Activated CD8-positive, alpha-beta memory T cell treated with anti-CD3 and anti-CD28 coated beads for 1 hour (primary cell): ENCODE measurements at places on chromosomes 5 and 9.

GRCh38 chr5:58022055-58022454, 437.8 kb downstream of the PLK2 start:
- DNase-seq: no peak

GRCh38 chr9:100525563-100525962, 52.3 kb upstream of the CAVIN4 start:
- DNase-seq: no peak

DNA sequence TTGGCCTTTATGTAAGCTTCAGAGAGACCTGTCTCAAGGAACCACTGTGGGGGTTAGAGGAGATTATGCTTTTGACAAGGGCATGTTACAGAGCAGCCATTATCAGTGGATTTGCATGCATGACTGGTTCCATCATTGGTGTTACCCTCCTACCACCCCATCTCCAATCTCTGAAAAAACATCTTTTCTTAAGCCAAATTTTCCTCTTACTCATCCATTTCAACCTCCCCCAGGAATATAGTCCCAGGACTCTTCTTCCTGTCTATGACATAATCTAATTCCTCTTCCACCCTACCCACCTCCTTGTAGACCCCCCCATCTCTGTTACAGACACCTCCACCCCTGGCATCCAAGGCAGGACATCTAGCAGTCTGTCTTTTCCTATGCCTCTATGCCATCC, 33.1 kb upstream of the ADRB2 start:
- DNase-seq: no peak

GRCh38 chr5:1108023-1108864, 3.6 kb downstream of the SLC12A7 start:
- no peak for DNase-seq

- no peak for DNase-seq
Observed at GRCh38 chr5:150258130-150258529, 31.4 kb downstream of the CAMK2A start.

DNA sequence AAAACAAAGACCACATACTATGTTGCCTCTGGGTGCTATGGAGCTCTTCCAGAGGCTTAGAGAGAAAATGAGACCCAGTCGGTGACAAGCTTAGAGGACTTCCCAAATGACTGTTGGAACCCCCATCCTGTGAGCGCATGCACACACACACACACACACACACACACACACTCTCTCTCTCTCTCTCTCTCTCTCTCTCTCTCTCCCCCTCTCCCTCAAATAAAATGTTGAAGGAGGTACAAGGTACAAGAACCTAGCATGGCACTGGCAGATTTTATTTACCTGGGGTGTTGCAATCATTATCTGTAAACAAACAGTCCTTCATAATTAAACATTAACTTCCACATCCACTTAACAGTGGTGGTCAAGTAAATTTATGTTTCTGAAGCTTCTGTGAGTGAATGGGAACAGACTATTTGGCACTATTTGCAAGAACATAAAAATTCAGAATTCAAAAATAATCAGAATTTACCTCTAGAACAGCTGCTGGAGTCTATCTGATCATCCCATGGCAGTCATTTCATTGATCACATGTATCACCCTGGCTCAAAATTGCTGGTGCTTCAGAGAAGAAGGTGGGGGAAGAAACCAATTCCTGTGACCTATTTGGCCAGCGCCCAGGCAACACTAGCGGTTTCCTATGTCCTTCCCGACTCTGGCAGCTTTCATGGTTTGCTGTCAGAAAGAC, 24.9 kb downstream of the TRPM3 start:
- DNase-seq: no peak

DNA sequence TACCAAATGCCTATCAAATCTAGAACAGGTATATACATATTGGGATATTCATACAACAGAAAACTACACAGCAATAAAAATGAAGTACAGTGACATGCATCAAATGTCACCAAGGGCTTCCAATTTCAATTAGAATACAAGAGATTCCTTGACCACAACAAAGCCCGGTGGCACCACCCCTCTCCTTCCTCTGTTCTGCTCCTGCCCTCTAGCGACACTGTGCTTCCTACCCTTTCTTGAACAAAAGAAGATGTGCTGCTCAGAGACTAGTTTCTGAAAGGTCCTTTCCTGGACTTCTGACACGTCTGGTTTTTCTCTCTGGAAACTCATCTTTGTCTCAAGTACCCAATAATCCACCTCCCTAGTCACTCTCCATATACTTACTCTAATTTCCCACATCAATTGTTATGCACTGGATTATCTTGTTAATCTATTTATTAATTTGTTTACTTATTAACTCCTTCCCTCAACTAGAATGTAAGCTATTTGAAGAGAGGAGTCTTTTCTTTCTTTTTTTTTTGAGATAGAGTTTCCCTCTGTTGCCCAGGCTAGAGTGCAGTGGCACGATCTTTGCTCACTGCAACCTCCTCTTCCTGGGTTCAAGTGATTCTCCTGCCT, 70.4 kb upstream of the CTSV start:
- DNase-seq: no peak

DNA sequence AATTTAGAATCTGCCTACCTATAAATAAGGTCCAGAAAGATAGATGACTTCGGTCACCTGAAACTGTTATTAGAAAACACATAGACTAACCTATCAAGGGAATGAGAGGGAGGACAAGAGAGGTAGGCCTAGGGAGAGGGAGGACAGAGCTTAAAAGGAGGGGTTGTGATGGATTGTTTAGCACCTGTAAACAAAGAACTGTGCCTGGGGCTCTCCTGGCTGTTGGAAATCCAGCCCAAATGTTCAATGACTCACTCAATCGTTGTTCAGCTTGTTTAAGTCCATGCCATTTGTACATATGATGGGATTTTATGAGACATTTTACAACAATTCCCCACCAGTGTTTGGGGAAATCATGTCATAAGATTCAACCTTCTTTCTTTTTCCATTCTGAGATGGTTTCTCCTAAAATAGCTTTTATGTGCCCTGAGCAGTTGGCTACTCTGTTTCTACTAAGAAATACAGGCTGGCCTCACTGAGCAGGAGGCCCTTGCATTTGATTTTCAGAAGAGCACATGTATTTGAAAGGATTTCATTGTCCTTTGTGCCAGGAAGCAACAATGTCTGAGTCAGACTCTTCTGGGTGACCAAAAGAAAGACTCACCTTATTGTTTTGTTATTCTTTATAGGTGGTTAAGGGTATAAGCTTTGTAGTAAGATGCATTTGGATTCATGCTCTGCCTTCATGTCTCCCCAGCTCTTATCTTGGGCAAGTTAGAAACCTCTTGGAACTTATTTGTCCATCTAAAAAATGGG, 48.2 kb upstream of the GPR151 start:
- DNase-seq: no peak

DNA sequence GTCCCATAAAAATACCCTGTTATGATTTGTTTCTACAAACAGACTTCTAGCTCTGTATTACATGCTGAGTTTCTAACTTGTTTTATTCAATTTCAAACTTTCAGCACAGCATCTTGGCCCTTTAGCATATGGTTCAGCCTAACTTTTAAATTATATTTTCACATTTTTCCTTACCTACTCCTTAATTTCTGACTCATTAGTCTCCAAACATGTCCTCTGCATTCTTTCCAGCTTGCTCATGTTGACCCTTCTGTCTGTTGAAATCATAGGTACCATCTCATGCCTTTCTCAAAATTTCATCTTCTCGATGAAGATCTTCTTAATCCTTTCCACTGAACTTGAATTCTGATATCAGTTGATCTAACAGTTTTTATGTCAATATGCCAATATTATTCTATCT, 200.9 kb upstream of the RIOK2 start:
- no peak for DNase-seq

- no peak for DNase-seq
Observed at GRCh38 chr9:30609713-30610112, 1774.7 kb upstream of the ACO1 start.

- no peak for DNase-seq
Observed at GRCh38 chr9:133769511-133770075, 31.4 kb upstream of the SARDH start.

DNA sequence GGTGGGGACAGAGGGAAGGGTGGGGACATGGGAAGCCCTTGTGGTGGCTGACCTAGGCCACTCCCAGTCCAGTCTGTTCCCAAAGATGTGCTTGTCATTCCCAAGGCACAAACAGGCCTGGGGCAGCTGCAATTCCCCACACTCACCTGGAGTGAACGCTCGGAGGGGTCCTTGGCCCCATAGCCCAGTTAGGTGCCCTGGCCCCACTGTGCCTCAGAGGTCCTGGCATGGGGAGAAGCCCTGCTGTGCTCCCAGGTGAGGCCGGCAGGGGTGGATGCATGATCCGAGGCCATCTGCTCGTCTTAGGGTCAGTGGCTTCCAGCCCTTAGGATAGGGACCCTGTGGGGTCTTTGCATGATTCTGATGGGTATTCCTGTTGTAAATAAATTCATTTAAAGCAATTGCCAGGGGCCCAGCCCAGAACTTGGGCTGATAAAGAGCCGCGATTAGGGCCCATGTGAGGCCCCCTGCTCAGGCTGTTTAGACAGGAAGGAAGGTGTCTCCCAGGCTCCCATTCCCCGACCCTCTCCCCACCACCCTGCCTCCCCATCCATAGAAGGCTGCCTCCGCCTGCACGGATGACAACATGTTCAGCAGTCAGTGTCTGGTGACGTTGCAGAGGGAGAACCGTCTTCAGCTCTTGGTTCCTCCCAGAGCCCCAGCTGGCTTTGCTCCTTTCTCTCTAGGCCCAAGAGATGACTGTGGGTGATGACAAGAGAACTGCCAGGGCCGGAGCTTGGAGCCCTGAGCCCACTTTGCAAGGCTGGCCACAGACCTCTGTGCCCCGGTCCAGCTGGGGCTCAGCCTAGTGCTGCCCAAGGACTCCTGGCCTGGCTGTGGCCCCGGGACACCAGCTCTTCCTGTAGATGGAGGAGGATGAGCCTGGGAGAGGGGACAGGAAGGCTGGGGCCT, 28.4 kb upstream of the IRX4 start:
- DNase-seq: no peak

GRCh38 chr9:86918556-86918955, 28.8 kb downstream of the GAS1 start:
- DNase-seq: no peak

GRCh38 chr9:5389109-5389732, 48.5 kb downstream of the PLGRKT start:
- no peak for DNase-seq

GRCh38 chr5:135584918-135585317, 6.1 kb upstream of the CXCL14 start:
- DNase-seq: no peak

DNA sequence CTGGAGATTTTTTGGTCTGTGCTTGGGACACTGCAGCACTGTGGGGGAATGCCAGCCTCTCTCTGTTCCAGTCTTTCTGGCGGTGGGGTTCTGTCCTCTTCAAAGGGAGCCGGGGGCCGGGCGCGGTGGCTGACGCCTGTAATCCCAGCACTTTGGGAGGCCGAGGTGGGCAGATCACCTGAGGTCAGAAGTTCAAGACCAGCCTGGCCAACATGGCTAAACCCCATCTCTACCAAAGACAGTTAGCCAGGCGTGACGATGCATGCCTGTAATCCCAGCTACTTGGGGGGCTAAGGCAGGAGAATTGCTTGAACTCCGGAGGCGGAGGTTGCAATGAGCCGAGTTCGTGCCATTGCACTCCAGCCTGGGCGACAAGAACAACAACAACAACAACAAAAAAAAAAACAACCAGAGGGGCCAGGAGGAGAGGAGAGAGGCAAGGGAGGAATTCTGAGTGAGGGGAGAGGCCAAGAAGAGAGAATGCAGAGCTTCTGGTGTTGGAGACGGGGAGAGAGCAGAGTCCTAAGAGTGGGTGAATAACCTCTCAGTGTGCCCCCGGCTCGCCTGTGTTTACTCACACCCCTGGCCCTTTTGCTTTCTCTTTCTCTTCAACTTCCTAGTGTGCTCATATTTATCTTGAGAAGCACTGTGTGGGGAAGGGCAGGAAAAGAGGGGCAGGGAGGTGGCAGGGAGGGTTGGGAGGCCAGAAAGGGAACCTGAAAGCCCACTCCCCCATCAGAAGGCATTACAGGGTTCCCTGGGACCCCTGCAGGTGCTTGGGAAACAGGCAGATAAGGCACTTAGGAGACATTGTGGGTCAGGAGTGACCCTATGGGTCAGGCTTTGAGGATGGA, 3.2 kb upstream of the SET start:
- no peak for DNase-seq
